ENCODE measurements at places on chromosomes 3 and 15.

- peak; percentile 3 for DNase-seq
Measured at GRCh38 chr3:131543714-131544113, 40.9 kb upstream of the MRPL3 start.

DNA sequence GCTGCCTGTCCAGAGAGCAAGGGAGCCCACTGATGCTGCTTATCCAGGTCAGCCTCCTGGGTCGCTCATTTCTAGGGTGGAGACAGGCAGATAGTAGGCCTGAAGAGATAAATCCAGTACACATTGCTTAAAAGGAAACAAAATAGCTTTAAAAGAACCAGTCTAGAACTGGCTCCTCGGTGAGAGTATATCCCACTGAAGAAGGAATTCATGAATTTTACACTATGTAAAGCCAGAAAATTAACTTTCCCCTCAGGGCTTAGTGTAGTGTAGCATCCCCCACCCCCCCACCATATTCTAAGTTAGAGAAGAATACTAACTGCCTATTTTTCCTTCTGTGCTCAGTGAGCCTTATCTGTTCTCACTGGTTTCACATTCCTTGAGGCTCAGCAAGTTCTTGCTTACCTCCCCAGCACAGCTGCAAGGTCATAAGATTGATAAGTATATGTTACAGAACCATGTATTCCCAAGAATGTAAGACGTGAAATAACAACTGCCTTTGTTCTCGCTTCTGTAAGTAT lies 30.5 kb upstream of the NOX5 start:
- DNase-seq, result no peak

GRCh38 chr3:60388731-60389130 lies 862.5 kb downstream of the FHIT start:
- DNase-seq, result no peak

DNA sequence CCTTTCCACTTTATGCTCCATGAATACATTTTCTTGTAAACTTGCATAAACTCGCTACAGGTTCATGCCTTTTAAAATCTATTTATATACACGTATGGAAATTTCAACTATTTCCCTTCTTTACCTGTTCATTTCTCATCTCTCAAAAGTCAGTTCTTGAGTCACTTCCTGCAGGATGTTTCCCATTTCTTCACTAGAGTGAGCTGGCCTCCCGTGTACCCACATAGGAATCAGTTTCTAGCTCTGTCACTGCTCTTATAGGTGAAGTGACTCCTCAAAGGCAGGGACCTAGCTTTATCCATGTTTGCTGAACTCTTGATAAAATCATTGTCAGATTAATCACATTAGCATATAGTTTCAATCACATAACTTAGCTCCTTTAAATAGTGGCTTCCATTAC lies 259.7 kb downstream of the EPHA3 start:
- no peak for DNase-seq

GRCh38 chr3:96755519-96755918 lies 58.9 kb upstream of the EPHA6 start:
- DNase-seq, result no peak

- DNase-seq, result no peak
Measured at GRCh38 chr3:112004187-112004586, 5.5 kb downstream of the TAGLN3 start.

DNA sequence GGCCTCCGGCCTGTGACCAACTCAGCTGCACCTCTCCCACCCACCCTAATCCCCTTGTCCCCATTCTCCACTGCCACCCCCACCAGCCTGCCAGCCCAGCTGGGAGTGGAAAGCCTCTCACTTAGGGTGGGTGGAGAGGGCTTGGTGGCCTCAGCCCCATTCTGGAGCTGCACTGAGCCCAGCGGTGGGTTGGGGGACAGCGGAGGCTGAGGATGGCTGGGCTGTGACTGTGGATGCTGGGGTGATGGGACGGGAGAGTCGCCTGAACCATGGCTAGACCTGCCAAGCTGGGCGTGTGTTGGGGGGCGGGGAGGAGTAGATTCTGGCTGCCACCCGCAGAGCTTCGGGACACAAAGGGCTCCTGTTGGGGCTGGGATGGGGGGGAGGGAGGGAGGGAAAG lies 1.8 kb downstream of the CLCN2 start:
- DNase-seq, result no peak

DNA sequence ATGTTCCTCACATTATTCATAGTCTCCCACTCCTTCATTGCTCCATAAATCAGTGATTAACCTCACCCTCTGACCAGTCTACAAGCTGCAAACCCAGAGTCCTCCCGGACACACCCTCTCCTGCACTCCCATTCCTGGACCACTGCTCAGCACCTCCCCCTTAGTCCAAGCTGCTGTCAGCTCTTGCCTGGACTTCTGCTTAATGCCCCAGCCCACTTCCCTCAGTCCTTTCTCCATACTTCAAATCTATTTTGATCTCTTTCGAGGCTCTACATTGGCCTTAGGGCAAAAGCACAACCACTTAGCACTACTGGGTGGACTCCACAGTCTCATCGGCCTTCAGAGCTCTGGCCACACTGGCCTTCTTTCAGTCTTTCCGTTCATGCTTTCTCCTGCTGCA lies 79.4 kb upstream of the FAM98B start:
- DNase-seq, result no peak

GRCh38 chr3:143928056-143928455 lies 43.6 kb upstream of the DIPK2A start:
- DNase-seq, result no peak

DNA sequence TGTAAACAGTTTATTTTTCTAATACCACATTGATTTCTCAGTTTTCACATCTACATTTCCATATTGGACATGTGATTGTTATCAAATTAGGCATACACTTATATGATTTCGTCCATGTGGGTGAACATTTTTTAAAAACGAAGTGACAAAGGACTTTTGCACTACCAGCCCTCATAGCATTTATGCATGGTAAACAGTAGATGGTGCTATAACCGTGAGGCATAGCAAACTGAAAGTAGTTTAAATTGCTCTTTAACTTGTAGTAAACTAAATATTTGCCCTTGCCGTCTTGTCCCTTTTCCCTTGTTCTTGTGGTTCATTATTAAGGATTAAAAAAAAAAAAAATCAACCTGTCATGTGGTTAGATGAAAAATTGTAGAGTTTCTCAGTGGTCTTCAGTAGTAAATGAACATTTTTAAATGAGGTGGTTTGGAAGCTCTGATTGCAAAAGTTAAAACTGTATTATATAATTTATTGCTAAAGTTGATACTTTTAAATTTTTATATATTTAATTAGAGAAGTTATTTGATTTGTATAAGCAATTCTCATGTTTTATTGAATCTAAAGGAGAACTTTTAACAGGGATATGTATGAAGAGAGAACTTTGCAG lies 24.0 kb downstream of the STX19 start:
- DNase-seq, result peak; percentile 45

DNA sequence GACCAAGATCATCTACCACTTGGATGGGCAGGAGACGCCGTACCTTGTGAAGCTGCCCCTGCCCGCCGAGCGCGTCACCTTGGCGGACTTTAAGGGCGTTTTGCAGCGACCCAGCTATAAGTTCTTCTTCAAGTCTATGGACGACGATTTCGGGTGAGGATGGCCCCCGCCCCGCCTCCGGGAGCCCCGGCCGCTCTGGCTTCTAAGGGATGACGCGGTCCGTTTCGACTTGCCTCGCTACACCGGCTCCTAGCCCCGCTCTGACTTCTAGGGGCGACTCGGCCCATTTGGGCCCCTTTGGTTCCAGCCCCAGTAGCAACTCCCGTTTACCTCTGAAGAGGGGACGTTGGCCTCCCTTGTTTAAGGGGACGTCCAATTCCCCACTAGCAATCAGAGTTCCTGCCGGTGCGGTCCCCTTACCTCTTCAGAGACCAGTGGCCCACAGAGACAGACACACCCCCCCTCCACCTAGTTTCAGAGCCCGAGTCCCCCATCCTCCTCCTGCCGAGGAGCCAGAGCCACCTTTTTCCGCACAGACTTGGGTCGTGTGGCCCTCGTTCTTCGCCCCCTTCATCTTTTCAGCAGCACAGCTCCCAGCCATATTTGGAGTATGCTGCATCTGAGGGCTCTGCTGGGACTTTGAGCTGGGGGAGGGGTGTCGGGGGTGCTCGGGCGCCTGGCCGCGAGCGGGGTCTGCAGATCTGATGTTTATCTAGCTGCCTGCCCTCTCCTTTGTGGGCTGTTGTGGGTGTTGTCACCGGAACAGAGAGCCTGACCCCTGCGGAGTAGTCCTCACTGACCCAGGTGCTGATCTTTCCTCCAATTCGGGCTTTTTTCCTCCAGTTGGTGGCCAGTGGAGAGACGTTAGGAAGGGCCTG lies 706 bp downstream of the DVL3 start:
- peak; percentile 41 for DNase-seq

DNA sequence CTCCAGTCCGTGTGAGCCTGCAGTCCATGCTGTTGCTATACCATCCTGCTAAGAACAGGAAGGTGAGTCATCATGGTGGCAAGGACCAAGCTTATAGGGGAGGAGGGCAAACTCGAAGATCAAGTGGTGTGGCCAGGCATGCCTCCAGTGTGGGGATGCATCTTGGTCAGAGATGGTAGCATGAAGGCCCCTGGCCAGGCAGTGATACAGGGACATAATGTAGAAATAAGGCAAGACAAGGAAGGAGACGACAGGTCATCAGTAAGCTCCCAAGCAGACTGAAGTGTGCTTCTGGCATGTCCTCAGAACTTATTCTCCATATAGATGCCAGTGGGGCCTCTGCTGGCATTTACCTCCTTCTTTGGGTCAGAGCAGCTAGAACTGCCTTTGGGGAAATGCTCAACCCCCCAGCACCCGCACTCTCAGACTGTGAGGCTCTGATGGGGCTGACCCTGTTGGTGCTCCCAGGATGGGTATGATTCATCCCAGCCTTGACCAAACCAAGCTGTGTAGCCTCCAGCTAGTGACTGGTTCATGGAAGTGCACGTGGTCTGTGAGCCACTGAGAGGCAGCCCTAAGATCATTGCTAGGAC lies 52.5 kb upstream of the ATP2B2 start:
- peak; percentile 44 for DNase-seq

- DNase-seq, result no peak
Measured at GRCh38 chr3:138933981-138934691, 12.8 kb downstream of the FOXL2 start.

DNA sequence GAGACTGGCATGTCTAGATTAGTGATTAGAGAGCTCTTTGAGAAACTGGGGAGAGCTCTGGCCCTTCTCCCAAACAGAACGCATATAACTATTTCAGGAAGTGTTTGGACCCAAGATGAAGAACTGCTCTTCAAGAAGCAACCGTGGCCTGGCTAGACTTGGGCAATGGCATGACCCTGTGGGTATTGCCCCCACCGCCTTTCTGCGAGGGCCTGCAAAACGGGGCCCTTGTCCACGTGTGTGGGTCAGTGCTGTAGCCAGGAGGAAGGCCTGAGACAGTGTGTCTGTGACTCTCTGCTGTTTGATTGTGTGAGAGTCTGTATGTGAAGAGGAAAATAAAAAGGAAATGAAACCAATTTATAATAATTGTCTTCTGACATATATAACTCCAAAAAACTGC lies 42.5 kb downstream of the EEFSEC start:
- DNase-seq, result no peak

GRCh38 chr15:77737238-77738037 lies 104.7 kb upstream of the LINGO1 start:
- DNase-seq, result no peak

DNA sequence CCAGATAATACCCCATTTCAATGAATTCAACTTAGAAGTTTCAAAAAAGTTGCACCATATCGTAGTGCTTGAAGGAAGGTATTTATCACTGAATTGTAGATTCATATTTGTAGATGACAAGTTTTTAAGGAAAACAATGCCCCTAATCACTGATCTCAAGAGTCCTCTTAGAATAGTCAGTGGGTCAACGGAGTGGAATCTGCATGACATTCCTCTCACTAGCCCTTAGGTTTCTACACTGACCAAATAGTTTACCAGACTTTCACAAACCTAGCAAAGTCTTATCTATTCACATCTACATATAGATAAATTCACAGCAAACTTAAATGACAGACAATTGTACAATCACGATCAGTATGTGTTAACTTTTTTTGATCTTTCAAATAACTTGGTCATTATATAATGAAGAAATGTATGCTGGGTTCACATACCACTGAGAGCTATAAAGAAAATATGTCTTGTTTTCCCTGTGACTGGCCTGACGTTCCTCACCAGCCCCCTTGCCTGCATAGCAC lies 35.7 kb upstream of the PHLDB2 start:
- no peak for DNase-seq

DNA sequence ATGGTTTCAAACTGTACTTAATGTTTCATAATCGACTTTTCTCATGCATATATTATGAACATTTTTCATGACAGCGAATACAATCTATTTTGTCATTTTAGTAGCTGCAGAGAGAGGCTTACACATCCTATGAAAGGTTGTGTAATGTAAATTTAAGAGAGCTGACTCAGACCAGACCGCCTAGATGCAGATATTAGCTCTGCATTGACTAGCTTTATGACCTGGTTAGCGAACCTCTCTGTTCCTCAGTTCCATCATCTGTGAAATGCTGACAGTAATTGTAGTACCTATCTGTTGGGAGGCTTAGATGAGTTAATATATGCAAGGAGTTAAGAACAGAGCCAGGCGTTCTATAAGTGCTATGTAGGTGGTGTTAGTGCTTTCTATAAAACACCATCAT lies 116.2 kb upstream of the RASGRP1 start:
- no peak for DNase-seq

GRCh38 chr15:72365844-72366243 lies 10.0 kb downstream of the HEXA start:
- no peak for DNase-seq

DNA sequence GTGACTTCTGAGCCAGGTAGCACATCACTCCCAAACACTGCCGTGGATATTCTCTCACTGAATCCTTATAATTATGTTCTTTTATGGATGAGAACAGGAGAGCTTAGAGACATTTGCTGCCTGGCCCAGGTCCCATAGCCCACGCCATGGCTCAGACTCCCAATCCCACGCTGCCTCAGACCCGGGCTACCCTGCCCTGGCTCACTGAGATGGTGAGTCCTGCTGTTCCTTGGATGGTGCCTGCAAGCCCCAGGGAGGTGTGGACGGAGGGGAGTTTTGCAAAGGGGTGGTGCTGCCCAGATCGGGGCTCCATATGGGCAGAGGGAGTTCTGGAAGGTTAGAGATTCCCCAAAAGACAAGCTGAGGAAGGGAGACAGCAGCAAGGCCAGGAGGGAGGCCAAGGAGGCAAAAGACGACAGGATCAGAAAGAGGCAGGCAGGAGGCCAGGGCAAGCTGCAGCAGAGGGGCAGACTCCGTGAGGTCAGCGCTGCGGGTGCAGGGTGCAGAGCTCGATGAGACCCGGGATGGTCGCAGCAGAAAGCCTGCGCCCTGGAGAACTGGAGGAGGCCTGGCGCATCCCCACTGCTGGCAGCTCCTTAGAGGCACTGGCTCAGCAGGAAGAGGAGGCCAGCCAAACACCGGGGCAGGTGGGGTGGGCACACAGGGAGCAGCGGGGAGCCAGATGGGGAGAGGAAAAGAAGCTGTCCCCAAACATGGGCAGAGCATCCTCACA lies 95.7 kb upstream of the ALDH1A3 start:
- no peak for DNase-seq

GRCh38 chr15:39198044-39199000 lies 382.6 kb upstream of the THBS1 start:
- DNase-seq, result no peak

Data from SW 1271 (cell line).